ENCODE measurements at places on chromosomes 12 and 14.

DNA sequence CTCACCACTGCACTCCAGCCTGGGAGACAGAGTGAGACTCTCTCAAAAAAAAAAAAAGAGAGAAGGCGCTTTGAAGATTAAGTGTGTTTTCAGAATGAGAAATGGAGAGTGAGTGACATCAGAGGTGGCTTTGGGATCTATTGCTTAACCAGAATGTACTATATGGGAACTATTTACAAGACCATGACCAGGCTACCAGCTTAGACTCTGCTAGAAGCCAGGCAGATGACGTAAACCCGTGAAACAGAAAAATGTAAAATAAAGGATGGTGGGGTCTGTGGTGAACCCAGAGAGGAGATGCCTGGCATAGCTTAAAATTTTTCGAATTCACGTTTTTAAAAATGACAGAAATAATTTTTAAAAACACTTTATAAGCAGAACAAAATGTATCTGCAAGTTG is 82.0 kb downstream of the IFT43 start:
- no peak for DNase-seq

- DNase-seq: no peak
Measured at GRCh38 chr12:114933428-114934160, 249.6 kb upstream of the TBX3 start.

- no peak for DNase-seq
Measured at GRCh38 chr12:67270622-67271021, 1.5 kb downstream of the CAND1 start.

GRCh38 chr12:113328368-113328889 is 6.5 kb downstream of the SLC8B1 start:
- DNase-seq: no peak

DNA sequence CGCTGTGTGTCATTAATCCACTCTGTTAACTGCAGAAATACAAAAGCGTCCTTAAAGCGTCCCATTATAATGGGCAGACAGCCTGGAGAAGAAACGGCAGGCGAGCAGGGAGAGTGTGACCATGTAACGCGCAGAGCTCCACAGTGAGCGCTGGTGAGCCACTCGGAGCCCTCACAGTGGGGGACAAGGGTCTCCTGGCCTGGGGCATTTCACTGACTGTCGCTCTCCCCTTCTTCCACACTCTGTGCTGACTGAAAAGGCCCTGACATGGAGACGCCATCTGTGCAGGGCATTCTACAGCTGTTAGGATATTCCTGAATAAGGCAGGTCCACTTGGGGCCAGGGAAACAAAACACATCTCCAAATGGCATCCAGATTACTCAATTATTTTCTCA is 24.2 kb downstream of the CCDC92 start:
- DNase-seq: no peak

- no peak for DNase-seq
Measured at GRCh38 chr14:51321036-51321435, 81.0 kb downstream of the TMX1 start.

DNA sequence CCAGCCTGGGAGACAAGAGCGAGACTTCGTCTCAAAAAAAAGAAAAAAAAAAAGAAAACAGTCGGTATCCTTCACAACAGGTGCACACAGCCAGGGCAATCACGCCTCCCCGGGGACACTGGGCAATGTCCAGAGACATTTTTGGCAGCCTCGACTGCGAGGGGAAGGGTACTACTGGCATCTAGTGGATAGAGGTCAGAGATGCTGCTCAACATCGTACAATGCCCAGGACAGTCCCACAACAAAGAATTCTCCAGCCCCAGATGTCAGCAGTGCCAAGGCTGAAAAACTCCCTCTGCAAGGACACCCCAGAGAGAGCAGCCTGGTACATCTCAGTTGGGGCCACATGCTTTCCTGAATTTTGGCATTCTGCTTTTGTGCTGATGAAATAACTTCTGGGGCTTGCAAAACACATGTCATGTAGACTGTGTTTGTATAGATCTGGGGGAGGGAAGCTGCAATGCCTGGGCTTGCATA is 21.5 kb downstream of the ALDH2 start:
- DNase-seq: no peak

- no peak for DNase-seq
Measured at GRCh38 chr14:61567838-61568571, 127.3 kb upstream of the HIF1A start.

DNA sequence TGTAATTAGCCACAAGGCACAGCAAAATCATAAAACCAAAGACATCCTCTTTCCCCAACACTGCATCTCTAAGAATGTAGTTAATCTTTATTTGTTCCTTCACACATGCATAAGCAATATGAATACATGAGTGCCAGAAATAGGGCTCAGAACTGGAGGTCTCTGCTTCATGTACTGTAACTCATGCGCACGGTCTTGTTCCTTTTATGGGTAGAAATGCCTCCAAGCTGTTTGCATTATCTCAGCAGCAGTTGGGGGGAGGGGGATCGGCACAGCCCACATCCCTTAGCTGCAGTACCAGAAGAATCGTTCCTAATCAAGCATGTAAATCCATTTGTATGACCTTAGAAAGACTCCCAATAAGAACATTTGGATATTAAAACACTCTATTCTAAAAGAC is 20.0 kb downstream of the RHOJ start:
- no peak for DNase-seq

- no peak for DNase-seq
Measured at GRCh38 chr14:55430024-55430690, 10.3 kb downstream of the TBPL2 start.

DNA sequence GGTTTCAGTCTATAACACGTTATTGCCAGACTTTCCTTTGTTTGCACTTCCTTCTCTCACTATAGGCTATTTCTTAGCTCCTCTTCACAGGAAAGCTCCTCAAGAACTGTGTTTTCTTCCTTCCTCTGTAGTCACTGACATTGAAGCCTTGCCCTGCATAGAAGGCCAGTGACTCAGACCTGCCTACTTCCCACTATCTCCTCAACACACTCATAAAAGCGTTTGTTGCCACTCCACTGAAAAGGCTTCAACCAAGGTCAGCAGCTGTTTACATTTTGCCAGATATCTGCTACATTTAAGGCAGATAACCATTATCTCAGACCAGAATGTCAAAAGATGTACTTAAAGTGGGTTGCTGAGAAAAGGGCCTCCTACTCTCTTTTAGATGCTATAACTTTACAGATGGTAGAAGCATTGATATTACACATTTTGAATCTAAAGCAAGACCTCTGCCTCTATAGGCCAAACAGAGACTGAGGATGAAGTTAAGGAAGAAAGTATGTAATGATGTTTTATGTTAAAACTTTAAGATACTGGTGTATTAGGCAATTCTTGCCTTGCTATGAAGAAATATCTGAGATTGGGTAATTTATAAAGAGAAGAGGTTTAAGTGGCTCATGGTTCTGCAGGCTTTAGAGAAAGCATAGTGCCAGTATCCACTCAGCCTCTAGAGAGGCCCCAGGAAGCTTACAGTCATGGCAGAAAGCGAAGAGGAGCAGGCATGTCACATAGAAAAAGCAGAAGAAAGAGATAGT is 233.3 kb upstream of the FLRT2 start:
- DNase-seq: no peak

GRCh38 chr14:51260225-51260624 is 20.2 kb downstream of the TMX1 start:
- no peak for DNase-seq

DNA sequence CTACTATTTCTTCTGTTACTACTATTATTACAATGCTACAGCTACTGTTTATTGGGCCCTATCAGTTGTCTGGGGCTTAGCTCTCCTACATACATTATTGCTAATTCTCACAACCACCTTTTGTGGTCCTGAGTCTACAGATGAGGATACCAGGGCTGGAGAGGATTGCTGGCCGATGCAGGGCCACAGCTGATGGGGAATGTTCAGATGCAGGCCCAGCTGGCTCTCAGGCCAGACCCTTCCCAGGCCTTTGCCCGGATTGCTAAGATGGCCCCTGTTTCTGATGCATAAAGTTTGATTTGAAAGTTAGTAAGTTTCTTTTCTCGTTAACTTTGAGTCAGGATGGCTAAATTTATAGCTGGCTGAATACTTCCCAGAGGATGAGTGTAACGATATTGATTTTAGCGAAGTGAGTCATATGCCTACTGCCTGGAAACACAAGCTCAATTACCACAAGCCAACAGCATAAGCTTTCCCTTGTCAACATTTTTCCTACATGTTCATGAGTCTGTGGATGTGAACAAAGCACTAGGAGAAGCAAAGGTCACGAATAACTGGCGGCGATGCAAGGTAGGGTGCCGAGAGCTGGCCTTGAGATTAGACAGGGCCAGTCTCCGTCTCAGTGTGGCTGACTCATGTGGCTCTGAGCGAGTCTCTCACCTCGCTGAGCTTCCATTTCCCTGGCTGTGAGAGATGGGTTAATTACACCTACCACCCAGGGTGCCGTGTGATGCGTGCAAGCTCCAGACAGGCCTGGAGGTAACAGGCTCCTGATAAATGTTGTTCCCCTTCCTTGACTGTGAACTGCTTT is 111.0 kb downstream of the BEGAIN start:
- DNase-seq: no peak

GRCh38 chr12:6832125-6832524 is 3.9 kb downstream of the P3H3 start:
- DNase-seq: no peak

GRCh38 chr12:53505086-53505485 is 2.2 kb downstream of the NPFF start:
- DNase-seq: peak; percentile 46

DNA sequence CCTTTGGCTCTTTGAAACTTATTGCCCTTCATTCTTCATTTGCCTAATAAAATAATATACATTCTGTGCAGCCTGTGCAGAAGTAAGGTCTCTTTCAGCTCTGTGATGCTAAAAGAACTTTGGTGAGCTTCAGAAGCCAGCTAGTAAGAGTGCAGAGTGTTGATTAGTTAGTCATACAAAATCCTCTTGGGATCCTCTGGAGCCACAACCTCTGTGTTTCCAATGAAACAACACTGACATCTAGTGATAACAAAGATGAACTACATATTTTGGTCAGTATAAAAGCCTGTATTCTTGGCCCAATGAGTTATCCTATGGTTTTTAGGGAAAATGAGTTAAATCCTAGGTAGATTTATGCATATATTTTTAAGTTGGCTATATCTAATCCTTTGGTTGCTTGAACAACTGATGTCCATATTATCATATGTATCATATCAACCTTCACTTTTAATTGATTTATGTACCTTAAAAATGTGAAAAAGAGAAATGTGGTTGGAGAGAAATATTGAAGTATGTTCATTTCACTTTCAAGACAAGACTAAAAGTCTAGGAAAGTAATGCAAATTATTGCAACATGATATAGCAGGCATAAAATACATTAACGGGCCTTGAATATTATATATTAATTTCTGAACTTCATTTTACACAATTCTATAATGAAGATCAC is 158.4 kb downstream of the KLHL28 start:
- DNase-seq: no peak

DNA sequence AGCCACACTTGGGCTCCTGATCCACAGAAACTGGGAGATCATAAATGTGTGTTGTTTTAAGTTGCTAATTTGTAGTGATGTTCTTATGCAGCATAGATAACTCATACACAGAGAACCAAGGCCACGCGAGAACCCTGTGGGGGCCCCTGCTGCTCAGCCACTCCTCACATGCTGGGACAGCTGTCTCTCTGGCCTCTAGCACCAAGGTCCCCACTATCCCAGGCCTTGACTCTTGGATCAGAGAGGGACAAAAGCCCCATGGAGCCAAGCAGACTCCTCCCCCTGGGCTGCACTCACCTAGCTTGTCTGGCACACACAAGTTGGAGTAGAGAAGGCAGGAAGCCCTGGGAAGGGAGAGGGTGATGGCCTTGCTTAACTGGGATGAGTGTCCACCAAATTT is 11.3 kb downstream of the PLD4 start:
- no peak for DNase-seq

DNA sequence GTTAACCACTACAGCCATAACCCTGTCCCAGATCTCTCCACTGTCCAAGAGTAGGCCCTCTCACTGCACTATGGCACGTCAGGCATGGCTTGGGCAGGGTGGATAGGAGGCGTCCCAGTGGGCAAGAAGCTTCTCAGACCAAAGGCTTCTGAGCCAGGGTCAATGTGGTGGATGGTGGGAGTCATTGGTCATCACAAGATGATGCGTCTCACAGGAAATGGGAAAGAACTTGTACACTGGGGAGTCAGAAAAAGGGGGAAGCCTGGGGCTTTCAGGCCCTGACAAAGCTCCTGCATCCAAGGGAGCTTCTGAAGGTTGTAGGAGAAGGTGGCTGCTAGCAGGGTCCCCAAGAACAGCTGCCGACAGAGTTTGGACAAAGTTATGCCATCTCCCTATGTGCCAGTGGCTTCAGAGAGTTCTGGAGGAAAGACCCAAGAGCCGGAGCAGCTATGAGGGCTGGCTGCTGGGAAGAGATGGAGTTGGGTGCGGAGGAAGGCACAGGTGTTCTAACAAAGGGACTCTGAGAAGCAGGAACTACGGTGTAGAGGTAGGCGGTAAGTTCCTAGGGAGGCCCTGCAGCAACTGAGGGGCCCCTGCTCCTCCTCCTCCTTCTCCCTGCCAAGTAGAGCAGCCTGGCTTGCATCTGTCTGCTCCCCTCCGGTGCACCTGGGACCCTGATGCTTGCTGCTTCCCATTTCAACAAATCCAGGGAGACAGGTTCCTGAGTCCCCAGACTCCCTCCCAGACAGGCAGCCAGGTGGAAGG is 81.1 kb downstream of the ARL6IP4 start:
- DNase-seq: no peak

GRCh38 chr14:69933623-69934275 is 54.5 kb downstream of the SMOC1 start:
- DNase-seq: no peak

GRCh38 chr14:69010648-69011047 is 31.5 kb upstream of the ACTN1 start:
- DNase-seq: no peak

DNA sequence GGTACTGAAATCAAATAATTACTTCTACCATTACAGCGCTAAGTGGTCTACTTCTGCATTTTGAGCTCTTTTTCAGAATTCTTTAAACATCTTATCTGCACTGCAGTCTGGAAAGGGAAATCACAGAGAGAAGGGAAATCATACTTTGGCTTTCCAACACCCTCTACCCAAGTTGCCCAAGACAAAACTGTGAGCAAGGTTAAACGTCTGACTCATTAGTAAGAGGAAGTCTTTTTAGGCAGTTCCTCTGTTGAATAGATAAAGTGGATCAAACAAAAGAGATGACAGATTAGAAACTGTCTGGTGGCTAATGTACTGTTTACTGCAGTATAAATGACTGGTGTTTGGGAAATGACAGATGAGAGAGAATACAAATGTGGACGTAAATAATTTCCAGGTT is 858.1 kb downstream of the NRXN3 start:
- DNase-seq: no peak

GRCh38 chr14:30417121-30417520 is 141.8 kb upstream of the G2E3 start:
- no peak for DNase-seq
